Stimulated activated CD8-positive, alpha-beta memory T cell treated with anti-CD3 and anti-CD28 coated beads, Interleukin-4, amount 100 ng/mL, for 1 hour (primary cell): ENCODE measurements at places on chromosomes 2 and 18.

- no peak for DNase-seq
Measured at GRCh38 chr18:79250301-79250981, 145.3 kb upstream of the NFATC1 start.

GRCh38 chr18:23093772-23094171, 41.5 kb upstream of the CABLES1 start:
- no peak for DNase-seq

GRCh38 chr2:213475433-213475832, 191.2 kb downstream of the SPAG16 start:
- DNase-seq, result no peak

GRCh38 chr2:71788186-71788525, 334.8 kb downstream of the DYSF start:
- DNase-seq, result no peak

- no peak for DNase-seq
Measured at GRCh38 chr2:239719791-239720360, 305.3 kb downstream of the NDUFA10 start.

DNA sequence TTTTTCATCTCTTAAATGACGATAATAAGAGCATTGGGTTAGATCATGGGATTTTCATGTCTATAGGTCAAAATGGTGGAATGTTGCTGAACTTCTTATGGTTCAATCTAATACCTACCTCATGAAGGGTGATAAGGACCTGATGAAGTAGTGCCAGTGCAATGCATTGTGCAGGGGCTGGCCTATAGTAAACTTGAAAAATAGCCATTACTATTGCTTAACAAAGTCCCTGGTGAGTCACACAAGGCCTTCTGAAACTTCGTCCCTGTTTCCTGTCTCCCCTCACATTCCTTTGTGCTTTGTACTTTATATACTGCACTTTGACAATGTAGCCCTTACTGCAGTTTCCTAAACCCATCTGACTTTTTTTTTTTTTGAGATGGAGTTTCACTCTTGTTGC, 515.9 kb downstream of the SLC4A3 start:
- no peak for DNase-seq

DNA sequence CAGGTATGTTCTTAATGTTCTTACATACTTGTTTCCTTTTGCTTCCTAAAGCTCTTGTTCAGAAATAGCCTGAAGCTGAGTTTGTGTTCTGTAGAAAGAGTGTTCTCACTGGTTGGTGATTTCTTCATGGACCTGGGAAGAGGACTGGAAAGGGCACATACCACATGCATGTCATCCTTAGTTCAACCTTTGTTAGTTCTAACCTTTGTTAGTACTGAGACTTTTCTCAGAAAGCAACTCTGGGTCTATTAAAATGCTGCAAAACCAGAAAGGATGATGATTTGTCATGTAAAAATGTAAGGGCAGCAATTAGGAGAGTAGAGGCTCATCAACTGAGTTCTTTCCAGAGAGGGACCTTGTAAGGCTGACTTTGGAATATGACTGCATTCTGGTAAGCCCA, 2.5 kb upstream of the FAP start:
- DNase-seq, result no peak

DNA sequence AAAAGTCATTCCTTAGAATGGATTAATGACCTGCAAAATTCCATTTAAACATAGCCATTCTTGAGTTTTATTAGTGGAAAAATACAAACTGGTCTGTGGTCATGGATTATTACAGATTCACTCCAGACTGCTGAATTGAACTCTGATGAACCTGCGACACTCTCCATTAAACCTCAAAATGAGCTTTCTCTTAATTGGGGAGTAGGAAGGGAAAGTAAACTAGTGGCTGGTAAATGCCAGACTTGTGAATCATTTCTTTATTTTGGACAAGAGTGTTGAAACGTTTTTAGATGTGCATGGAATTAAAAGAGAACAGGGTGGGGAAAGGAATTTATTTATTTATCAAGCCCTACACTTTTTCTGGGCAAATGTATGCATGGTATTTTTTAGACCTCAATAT, 321.2 kb upstream of the FANCL start:
- no peak for DNase-seq

- DNase-seq, result no peak
Measured at GRCh38 chr2:215594766-215595165, 158.9 kb upstream of the FN1 start.

GRCh38 chr2:88967844-88968243, 276.4 kb downstream of the RPIA start:
- no peak for DNase-seq

- no peak for DNase-seq
Measured at GRCh38 chr2:110829413-110830146, 97.2 kb downstream of the ACOXL start.

DNA sequence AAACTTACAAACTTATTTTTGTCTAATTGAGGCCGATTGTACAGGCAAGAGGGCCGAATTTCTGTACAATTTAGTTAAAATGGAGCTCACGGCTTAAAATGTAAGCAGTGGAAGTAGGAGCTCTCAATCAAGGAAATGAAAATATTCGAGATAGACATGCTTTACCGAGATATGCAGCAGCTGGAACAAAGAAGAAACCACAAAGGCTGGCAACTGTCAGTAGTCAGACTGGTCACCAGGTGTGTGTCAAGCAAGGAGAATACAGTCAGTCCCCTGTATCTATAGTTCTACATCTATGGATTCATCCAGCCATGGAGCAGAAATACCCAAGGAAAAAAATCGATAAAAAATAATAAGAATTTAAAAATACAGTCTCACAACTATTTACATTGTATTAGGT, 122.6 kb downstream of the WDSUB1 start:
- no peak for DNase-seq

- DNase-seq, result no peak
Measured at GRCh38 chr2:67169417-67170140, 227.6 kb upstream of the ETAA1 start.

- no peak for DNase-seq
Measured at GRCh38 chr2:217946051-217946450, 56.7 kb downstream of the TNS1 start.

- DNase-seq, result no peak
Measured at GRCh38 chr2:168345601-168346000, 98.2 kb upstream of the STK39 start.

- no peak for DNase-seq
Measured at GRCh38 chr2:102942107-102942506, 180.3 kb downstream of the TMEM182 start.

- no peak for DNase-seq
Measured at GRCh38 chr18:3869848-3870247, 419.9 kb downstream of the TGIF1 start.

- DNase-seq, result no peak
Measured at GRCh38 chr2:19673213-19673791, 228.5 kb downstream of the TTC32 start.

- DNase-seq, result no peak
Measured at GRCh38 chr2:238254095-238254723, 14.4 kb upstream of the HES6 start.

DNA sequence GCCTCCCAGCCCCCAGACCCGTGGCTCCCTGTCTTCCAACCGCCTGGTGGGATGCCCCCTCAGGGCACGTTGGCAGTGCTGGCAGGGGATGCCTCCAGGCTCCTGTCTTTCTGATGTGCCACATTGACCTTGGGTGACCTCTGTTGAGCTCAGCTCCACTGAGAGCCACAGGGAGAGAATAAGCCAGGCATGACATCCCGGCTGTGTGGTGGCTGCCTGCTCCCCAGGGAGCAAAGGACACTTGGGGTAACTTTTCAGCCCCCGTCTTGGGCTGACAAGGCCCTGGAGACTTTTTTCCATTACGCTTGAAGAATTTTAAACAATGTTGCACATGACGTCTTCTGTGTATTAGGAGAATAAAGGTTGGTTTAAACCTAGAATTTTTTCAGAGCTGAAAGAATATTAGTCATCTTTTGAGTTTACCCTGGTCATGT, 246.0 kb downstream of the TSN start:
- no peak for DNase-seq

- no peak for DNase-seq
Measured at GRCh38 chr2:46676198-46676597, 196.8 kb downstream of the TMEM247 start.

- no peak for DNase-seq
Measured at GRCh38 chr2:1233281-1233680, 180.0 kb upstream of the TPO start.

GRCh38 chr2:144385381-144385780, 134.5 kb downstream of the ZEB2 start:
- DNase-seq, result no peak

DNA sequence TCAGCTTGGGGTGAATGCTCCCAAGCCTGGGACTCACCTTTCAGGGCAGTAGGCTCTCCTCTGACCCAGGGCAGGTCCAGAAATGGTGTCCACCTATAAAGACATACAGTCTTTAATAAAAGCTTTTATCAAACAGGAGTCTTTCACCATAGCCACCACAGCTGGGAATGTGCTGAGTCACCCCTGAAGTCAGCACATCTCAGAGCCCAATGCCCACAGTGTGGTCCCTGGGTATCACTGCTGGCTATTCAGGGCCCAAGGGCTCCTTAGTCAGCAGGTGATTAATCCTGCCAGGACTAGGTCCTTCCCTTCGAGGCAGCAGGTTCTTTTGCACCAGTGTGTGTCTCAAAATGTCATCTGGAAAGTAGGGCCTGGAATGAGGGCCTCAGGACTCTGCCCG, 181.9 kb downstream of the MEMO1 start:
- DNase-seq, result no peak

GRCh38 chr2:85861180-85861579, 27.6 kb downstream of the ST3GAL5 start:
- no peak for DNase-seq

DNA sequence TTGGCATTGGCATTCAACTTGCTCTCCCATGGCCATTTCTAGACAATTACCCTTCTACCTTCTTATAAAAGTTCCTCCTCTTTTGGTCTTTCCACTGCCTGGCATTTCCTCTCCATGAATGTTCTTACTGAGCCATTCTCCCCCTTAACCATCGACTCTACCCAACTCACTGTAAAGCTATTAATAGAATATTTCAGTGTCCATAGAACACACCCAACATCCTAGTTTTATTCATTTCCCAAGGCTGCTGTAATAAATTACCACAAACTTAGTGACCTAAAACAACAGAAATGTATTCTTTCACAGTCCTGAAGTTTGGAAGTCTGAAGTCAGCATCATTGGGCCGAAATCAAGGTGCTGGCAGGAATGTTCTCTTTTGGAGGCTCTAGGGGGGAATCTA, 170.0 kb upstream of the ATP5MC3 start:
- DNase-seq, result no peak

DNA sequence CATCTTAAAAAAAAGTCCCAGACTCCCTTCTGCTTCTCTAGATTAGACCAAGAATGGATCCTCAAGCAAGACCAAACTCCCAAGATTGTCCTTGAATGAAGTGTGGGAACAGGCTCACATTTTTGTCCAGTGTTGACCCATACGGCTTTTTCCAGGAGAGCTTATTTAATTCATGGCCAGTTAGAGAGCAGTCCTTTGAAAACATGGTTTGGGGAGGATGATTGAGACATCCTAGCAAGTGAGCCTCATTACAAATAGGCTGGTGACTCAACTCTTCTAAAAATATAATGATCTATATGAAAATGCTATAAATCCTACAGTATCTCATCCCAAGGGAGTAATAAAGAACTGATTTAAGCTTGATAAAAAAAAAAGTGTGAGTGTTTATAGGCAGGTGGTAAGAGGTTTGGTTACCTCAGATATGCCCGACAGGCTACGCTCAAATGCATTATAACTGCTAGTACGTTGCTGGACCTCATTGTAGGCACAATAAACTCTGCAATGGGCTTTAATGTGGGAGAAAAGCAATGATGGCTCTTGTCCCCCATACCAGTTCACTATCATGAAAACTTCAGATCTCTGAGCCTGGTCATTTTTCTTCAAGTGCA, 17.0 kb downstream of the ANKRD29 start:
- no peak for DNase-seq

DNA sequence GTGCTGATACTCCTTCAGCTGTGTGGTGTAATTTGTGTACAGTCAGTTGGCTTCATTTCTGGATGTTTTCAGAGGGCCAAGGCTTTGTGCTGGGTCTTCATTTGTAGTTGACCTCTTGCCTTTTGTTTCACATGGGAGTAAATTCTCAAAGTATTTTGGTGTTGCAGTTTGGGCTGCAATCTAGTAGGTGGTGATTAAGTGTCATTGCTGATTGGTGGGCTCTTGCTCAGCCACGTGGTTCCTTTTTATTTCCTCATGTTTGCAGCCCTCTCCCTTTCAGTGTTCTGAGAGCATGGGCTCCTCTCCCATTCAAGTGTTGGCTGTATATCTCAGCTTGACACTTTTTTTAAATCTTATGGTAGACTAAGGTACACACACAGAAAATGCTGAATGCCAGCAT, 96.8 kb downstream of the SNTG2 start:
- no peak for DNase-seq

DNA sequence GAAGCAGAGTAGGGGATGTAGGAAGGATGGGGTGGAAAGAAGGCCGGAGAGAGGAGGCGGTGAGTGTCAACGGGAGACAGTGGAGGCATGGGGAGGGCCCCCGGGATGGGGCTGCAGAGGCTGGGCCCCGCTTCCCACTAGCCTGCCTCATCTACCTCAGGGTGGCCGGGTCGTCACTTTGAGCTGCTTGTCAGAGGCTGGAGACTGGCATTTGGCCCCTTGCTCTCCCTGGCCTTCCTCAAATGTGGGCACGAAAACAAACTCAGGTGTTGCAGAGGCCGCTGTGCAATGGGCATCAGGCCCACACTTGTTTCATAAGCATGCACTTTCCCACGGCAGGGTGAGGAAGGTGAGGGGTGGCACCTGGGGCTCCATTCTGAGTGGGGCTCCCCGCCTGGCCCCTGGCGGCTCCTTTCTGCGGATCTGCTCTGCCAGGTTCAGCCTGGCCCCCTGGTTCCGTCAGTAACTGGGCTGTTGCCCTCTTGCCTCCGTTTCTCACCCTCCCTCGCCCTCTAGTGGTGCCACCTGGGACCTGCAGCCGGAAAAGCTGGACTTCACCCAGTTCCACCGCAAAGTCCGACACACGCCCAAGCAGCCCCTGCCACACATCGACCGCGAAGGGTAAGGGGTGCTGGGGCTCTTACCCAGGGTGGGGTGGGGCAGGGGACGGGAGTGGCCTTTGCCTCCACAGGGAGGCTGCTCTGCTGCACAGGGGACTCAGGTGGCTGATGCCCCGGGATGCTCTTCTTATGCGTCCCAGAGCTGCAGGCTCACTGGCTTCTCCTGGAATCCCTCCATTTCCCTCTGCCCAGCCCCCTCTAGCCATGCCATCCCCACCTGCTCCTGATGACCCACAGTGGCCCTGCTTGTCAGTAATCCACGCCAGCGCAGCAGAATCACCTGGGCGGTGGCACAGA, 125.4 kb downstream of the CTIF start:
- peak; percentile 25 for DNase-seq
